ENCODE measurements at places on chromosomes 4 and X.

DNA sequence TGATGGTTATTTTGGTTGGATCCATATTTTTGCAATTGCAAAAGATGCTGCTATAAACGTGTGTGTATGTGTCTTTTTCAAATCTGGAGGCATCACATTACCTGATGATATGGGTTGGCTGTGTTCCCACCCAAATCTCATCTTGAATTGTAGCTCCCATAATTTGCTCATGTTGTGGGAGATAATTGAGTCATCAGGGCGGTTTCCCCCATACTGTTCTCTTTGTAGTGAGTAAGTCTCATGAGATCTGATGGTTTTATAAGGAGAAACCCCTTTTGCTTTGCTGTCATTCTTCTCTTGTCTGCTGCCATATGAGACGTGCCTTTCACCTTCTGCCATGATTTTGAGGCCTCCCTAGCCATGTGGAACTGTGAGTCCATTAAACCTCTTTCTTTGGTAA, 33.4 kb downstream of the APOOL start:
- no peak for DNase-seq

DNA sequence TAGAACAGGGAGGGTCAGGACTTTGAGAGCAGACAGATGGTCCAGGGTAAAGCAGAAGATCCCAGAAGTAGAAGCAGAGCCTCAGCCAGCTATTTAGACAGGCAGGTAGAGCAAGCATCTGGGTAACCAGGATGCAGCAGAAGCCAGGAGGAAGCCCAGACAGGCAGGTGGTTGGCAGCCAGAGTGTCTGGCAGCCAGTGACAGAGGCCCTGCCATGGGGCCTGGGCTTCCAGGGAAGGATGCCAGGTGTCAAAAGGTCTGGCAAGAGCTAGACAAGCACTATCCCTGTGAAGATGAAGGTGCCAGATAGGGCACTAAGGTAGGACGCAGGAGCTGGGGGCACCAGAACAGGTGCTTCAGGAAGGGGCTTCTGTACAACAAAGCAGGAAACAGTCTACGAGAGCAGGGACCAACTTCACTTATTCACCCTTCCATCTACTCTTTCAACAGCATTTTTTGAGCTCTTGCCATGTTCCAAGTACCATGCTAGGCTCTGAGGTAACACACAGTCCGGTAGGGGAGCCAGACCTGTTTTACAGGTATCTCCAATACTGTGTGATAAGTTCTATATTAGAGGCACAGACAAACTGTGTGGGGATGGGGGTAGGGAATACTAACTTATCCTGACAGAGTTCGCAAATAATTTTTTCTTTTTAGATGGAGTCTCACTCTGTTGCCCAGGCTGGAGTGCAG, 38.1 kb upstream of the GJB1 start:
- no peak for DNase-seq

GRCh38 chr4:138035781-138036258, 206.3 kb downstream of the SLC7A11 start:
- DNase-seq = no peak

GRCh38 chr4:145731028-145731427, 51.1 kb downstream of the C4orf51 start:
- DNase-seq = no peak

GRCh38 chrX:37824491-37825214, 22.7 kb downstream of the DYNLT3 start:
- no peak for DNase-seq

- DNase-seq = no peak
Measured at GRCh38 chr4:150491132-150492049, 90.6 kb upstream of the MAB21L2 start.

DNA sequence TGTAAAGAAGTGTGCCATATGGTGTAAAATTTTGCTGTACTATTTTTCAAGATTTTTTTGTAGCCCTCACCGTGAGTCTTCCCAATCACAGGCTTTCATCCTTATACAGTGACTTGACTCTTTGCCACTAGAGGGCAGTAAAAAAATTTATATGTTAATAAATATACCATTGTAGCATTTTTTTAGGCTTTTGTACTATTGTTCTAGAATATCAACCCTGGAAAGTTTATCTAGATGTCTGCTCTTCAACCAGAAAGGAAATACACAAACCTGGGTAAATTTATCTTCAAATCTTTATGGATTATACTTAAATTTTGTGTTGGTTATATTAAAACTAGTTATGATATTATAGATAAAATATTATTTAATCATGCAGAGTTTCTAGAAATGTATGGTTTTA, 235.3 kb downstream of the TENM3 start:
- DNase-seq = no peak

Measured in activated CD4-positive, alpha-beta T cell treated with anti-CD3 and anti-CD28 coated beads, Interleukin-2, amount 50 U/mL, for 48 hours (primary cell).